ENCODE measurements at places on chromosomes 1 and 21. TPM values are rescaled to one million over a fixed set of nuclear protein-coding genes. Genes with fewer than 3 reads are reported as not detected.

GRCh38 chr21:29025328-29025713, 853 bp downstream of the USP16 start:
- DNase-seq, result no peak

GRCh38 chr1:98906809-98907208, 97.9 kb downstream of the PLPPR5 start:
- DNase-seq, result no peak

DNA sequence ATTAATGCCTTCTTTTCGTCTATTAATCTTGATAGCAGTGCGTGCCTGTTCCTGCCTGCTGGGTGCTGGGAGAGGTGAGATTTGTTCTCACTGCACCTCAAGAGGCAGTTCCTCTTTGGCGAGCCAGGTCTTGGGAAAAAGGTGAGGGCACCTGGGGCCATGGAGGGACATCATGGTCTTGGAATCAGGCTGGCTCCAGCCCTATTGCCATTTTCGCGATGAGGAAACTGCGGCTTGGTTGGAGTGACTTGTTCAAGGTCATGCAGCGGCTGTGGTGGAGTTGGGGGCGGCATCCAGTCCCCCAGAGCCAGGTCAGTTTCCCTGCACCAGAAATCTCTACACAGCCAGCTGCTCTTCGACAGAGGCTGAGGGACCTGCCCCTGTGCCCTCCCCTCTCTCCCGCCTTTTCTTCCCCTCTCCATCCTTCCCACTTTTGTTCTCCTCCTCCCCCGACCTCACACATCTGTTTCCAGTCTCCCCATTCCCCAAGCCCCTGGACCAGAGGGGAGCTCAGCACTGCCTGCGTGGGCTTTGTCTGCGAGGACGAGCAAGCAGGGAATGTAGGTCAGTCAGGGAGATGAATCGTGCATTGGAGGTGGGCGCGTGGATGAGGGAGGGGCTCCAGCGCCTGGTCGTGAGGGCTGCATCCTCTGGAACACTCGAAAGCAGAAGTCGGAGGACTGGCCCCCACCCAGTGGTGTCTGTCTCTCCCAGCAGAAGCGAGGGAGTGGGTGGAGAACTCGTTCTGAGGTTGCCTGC, 135.1 kb downstream of the ACTL8 start:
- peak; percentile 74 for DNase-seq

DNA sequence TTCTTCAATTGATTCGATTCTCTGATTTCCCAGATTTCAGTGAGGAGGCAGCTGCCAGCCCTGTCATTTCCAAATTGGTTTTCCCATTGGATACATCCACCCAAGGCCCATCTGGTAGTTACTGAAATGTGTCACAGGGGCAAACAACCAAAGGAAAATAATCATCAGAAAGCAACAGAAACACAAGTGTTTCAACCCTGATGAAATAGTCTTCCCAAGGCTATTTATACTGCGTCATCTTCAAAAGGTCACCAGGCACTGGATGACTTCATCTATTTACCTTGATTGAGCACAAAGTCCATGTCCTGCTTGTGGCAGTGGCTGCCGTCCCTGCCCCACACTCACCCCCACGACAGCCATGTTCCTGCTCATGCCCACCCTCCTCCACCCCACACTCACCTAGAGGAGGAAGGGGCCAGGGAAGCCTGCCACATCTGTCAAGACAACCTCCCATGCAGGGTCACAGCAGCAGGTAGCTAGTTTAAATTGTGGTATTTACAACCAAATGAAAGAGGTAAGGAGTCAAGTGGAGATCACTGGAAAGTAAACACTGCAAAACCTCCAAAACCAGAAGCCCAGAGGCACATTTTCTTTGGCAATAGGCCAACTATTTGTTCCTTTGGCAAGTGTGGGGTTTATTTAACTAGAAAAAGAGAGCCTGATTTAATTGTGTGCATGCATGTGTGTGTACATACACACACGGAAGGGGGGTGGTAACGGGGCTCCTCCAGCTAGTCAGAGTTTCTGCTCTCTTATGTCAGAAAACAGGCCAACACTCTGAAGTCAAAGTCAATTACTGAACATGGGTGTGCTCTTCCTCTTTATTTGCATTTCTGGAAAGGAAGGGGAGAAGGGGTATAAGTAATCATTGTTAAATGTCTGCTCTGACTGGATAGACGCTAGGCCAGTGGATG, 49.5 kb upstream of the RAB4A start:
- peak; percentile 81 for DNase-seq

PAQR6 gene
- total RNA-seq, result 4.2 TPM
